Hippocampal formation (tissue), 2 donors: ENCODE measurements at places on chromosomes 16 and 17.

DNA sequence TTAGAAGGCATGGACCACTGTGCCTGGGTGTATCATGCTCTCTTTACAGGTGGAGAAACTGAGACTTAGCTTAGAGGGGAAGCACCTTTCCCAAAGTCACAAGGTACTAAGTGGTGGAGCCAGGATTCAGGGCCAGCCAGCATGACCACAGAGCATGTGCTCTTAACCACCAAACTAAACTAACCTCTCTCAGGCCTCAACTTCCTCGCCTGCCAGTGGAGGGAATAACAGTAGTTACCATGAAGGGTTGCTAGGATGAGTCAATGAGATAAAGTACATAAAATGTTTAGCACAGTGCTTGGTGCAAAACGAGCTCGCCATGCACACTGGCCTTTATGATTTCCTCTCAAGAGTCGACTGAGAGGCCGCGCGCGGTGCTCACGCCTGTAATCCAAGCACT is 6.4 kb upstream of the MYO1C start:
- no peak for DNase-seq

DNA sequence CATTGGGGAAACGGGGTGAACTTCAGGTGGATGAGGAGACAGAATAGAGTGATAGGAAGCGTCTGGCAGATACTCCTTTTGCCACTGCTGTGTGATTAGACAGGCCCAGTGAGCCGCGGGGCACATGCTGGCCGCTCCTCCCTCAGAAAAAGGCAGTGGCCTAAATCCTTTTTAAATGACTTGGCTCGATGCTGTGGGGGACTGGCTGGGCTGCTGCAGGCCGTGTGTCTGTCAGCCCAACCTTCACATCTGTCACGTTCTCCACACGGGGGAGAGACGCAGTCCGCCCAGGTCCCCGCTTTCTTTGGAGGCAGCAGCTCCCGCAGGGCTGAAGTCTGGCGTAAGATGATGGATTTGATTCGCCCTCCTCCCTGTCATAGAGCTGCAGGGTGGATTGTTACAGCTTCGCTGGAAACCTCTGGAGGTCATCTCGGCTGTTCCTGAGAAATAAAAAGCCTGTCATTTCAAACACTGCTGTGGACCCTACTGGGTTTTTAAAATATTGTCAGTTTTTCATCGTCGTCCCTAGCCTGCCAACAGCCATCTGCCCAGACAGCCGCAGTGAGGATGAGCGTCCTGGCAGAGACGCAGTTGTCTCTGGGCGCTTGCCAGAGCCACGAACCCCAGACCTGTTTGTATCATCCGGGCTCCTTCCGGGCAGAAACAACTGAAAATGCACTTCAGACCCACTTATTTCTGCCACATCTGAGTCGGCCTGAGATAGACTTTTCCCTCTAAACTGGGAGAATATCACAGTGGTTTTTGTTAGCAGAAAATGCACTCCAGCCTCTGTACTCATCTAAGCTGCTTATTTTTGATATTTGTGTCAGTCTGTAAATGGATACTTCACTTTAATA is 7.0 kb upstream of the TMEM235 start:
- peak; percentile 32 for DNase-seq

DNA sequence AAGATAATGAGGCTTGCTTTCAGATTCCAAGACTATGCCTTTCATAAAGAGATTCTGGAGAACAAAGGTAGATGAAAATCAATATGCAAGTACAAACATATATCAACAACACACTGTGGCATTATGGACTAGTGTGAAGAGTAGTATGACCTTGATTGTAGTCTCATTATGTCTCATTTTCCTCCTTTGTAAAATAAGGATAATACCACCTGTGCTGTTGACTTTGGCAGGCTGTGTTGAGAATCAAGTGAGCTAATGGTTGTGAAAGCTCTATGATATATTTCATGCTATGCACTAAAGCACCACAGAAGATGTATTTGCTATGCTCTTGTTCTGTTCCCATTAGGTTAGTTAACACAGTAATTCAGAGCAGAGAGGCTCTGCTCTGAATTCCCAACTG is 78.5 kb upstream of the NACA2 start:
- no peak for DNase-seq

DNA sequence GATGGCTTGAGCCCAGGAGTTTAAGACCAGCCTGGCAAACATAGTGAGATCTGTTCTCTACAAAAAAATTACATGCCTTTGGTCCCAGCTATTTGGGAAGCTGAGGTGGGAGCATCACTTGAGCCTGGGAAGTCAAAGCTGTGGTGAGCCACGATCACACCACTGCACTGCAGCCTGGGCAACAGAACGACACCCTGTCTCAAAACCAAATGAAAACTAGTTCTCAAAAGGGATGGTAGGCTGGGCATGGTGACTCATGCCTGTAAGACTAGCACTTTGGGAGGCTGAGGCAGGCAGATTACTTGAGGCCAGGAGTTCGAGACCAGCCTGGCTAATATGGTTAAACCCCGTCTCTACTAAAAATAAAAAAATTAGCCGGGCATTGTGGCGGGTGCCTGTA is 31.1 kb downstream of the PPM1D start:
- no peak for DNase-seq

- no peak for DNase-seq
Observed at GRCh38 chr17:27562777-27563455, 68.1 kb upstream of the LGALS9 start.

GRCh38 chr16:22190081-22190775 is 15.8 kb upstream of the EEF2K start:
- peak; percentile 100 for DNase-seq

DNA sequence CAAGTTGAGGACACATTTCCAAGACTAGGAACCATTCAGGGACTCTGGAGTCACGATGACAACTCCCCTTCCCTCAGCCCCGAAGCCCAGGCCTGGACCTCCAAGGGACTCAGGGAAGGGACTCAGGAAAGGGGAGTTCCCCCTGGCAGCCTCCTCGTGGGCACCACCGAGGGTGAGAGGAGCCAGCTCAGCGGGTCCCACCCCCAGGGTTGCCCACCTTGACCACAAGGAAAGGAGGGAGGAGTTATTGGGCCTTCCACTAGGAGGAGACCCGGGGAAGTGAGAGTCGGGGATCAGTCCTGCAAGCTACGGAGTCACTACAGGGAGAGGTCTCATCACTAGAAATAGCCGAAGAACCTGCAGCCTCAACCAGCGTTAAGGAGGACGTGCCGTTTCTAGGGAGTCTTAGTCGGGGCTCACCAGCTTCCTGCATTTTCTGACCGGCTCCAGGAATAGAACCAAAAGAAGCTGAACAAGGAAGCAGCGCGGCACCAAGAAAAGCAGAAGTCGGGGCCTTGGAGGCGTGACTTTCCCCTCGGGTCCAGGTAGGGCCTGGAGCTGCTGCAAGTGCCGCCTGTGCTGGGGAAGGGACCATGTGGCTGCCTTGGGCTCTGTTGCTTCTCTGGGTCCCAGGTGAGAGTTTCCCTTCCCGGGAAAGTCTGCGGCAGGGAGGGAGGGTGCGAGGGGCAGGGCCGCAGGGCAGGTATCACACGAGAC is at the start of gene CD300A:
CD300A (plus strand) TSS at position 524 of the 717 bp plus-strand sequence; CDS start at position 594, 70 bp downstream.
- DNase-seq: peak; percentile 18

DNA sequence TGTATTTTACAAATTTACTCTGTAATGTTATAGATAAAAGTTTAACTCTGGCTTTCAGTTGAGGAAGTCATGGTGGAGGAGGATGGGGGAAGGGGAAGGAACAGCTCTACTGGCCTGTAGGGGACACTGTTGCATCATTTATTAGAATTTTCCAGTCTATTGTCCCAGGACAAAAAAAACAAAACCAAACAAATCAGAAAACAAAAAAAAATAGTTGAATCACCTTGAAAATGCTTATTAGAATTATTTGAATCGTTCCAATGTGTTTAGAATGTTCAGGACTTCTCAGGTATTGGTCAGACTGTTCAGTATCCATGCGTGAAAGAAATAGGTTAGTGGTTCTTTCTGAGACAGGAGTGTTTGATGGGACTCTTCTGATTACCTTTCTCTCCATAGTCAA is 242.0 kb downstream of the FTO start:
- peak; percentile 30 for DNase-seq

DNA sequence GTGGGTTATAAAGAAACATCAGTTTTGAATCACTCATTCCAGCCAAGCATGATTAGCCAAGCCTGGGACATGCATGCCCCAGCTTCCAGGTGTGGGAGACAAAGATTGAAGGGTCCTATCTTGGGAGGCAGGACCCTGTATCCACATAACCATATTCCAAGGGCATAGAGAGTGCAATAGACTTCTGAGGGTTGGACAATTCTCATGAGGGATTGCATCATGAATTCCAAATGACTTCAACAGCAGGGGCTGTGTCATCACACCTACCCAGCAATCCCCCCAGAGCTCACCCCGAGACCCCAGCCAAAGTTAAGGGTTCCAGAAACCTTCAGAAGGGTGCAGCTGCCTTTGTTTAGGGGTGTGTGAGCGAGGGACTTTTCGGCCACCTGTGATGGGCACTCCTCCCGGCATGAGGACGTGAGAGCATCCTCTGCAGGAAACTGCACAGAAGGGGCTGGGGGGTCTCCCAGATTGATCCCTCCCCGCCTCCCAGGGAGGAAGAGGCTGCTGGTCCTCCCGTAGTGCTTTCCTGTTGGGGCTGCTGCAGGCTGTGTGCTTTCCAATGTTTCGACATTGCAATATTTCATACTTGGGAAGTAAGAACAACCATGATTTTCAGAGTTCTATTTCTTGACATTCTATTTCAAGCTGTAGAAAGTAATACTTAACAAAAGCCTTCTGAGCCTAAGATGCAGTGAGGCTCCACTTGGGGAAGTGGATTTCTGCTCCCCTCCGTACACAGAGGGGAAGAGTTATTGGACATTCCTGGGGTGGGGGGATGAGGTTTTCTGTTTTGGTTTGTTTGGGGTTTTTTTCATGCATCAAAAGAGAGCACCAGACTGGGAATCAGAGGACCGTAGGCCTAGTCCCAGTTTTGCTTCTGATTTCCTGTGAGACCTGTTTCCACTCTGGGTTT is 13.3 kb upstream of the PITPNM3 start:
- DNase-seq: no peak

DNA sequence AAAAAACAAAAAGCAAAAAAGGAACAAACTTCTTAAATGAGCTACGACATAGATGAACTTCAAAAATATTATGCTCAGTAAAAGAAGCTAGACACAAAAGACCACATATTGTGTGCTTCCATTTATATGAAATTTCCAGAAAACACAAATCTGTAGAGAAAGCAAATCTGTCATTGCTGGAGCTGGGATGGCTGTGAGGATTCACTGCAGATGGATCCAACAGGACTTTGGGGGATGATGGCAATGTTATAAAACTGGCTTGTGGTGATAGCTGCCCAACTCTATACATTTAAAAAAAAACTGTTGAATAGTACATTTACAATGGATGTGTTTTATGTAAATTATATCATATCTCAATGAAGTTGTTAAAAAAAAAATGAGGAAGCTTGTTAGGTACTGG is 52.6 kb upstream of the MAP3K14 start:
- DNase-seq: no peak

DNA sequence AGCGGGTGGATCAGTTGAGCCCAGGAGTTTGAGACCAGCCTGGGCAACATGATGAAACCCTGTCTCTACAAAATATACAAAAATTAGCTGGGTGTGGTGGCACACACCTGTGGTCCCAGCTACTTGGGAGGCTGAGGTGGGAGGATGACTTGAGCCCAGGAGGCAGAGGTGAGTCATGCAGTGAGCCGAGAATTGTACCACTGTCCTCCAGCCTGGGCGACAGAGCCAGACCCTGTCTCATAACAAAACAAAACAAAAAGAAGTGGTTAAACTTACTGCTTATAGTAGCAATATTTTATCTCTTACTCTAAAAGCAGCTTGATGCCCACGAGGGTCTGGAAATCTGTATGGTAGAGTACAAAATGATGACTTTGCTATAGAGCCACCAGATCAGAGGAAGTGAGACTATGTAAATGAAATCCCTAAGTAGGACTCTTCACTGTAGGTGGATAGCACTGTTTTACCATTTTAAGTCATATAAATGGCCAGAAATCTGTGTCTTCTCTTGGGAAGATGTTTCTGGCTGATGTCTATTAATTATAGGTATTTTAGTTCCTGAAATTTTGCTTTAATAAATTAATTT is 60.4 kb upstream of the MRC2 start:
- no peak for DNase-seq

- DNase-seq: no peak
Observed at GRCh38 chr16:77660311-77660710, 62.0 kb upstream of the NUDT7 start.

DNA sequence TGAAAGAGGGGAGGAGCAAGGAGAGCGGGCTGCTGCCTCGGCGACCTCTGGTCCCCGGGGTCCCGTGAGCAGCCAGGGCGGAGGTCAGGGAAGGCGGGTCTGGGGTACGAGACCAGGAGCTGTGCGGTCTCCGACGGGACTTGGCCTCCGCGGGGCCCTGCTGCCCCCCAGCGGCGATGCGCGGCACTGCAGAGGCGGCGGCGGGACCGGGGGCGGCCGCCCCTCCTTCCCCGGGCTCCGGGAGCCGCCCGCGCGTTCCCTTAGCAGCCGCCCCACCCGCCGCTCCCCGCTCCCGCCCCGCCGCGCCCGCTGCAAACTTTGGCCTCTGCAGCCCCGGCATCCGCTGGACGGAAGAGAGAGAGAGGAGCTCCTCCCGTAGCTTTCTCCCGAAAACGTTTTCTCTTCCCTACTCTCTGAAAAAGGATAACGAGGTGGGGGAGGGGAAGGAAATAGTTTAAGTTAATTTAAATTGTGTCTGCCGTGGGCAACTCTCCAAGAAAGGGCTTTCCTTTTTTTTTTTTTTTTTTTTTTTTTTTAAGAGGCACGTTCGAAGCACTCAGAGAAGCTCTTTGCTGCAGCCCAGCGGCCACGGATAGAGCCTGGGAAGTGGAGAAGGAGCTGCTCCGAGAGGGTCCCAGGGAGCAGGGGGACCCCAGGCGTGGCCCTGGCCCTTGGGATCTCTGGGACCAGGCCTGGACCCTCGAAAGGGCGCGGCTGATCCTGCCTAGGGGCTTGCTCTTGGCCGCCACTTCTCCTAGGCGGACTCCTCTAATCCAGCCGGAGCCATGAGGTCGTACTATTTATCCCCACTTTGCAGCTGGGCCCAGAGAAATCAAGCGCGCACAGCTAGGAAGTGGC is 43.2 kb downstream of the C16orf82 start:
- peak; percentile 44 for DNase-seq

DNA sequence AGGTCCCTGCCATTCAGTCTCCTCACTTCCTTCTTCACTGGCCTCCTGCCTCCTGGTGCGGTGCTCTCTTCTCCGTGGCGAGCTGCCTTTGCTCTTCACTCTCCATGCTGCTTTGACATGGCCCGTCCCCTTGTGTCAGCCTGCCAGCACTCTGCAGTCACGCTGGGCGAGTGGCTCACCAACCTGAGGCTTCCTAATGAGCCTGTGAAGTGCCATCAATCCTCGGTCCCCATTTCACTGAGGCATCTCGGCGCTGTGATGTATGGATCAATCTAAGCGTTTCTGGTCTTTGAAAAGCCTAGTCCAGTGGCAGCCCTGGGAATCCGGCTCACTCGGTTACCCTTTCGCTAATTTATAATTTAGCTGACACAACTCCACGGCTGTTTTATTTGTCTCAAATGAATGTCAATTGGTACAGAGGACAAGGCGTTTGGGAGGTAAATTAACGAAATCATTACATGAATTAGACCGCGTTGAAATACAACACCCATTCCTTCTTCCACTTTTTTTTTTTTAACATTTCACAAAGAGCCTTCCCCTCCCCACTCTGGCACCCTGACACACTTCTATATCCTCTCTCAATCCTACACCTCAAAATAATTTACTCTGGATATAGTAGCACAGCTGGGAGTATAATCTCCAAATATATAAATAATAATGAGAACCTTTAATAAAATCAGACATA is 610.7 kb downstream of the TMEM114 start:
- DNase-seq: no peak

GRCh38 chr17:73998653-73999645 is 204.5 kb upstream of the RPL38 start:
- DNase-seq: no peak
